T1000 (cell line): ENCODE measurements at places on chromosomes 11 and 22.

DNA sequence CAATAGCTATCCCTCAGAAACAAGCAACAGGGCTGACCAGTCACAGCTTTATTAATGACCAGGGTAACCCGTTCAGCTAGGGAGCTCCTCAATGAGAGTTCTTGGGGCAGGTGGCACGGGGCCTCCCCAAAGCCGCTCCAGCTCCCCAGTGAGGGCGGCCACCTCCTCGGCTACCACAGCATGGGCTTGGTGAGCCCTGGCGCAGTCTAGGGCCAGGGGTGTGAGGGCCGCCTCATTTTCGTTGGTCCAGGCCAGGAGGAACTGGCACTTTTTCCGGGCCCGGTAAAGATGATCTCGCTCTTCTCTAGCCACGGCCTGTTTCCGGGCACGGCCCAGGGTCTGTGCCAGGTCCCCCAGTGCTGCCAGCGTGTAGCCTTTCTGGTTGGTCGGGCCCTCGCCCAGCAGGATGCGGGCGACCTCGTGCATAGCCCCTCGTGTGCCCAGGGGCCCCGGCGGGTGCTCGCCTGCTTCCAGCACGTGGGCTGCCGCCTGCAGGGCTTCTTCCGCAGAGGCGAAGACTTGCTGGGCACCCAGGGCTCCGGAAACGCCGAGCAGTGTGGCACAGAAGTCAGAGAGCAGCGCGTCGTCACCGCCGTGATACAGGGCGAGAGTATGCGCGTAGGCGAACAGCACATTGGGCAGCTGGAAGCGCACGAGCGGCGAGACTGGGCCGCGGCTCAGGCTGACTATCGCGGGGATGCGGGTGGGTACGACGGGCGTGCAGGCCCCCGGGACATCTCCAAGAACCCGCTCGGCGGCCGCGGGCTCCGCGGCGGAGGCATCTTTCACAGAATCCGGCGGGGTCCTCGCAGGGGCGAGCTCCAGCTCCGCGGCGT is 913 bp downstream of the ZNHIT2 start:
- no peak for DNase-seq

DNA sequence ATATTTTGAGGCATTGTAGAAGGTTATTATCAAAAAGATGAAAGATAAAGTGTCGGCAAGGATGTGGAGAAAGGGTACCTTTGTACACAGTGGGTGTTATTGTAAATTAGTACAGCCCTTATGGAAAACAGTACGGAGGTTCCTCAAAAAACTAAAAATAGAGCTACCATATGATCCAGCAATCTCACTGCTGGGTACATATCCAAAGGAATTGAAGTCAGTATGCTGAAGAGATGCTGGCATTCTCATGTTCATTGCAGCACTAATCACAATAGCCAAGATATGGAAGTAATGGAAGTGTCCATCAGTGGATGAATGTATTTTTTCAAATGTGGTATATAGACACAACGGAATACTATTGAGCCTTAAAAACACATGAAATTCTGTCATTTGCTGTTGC is 15.1 kb upstream of the MTMR3 start:
- no peak for DNase-seq

- DNase-seq: no peak
Observed at GRCh38 chr11:2806351-2807024, 79.1 kb downstream of the CDKN1C start.

- peak; percentile 3 for DNase-seq
Observed at GRCh38 chr11:36376009-36376887, 80.2 kb downstream of the PRR5L start.

DNA sequence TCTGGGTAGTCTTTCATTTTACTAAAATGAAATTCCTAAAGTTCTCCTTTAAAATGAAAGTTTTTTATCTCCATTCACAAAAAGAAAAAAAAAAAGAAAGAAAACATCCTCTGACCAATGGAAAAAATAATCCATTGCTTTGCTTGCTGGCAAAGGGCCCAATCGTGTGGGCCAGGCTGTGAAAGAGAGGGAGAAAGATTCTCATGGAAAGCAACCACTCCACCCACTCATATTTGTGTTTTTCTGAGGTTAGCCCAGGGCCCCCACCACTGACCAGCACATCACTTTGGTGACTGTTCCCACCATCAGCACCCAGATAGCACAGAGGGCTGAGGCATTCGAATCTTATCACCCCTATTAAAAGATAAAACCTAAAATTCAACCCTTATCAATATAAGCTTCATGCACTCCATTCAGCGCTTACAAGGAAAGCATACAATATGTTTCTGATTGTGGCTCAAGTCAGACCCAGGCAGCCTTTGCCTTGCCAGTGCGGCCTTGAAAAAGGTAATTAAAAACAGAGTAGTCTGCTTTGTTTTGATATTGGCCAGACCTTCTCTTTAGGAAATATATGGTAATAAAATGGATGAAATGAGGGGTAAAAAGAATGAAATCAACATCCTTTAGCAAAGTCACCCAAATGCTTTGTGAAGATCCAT is 192.8 kb downstream of the ETS1 start:
- no peak for DNase-seq

GRCh38 chr22:43375951-43376455 is 32.8 kb upstream of the SCUBE1 start:
- DNase-seq: no peak

DNA sequence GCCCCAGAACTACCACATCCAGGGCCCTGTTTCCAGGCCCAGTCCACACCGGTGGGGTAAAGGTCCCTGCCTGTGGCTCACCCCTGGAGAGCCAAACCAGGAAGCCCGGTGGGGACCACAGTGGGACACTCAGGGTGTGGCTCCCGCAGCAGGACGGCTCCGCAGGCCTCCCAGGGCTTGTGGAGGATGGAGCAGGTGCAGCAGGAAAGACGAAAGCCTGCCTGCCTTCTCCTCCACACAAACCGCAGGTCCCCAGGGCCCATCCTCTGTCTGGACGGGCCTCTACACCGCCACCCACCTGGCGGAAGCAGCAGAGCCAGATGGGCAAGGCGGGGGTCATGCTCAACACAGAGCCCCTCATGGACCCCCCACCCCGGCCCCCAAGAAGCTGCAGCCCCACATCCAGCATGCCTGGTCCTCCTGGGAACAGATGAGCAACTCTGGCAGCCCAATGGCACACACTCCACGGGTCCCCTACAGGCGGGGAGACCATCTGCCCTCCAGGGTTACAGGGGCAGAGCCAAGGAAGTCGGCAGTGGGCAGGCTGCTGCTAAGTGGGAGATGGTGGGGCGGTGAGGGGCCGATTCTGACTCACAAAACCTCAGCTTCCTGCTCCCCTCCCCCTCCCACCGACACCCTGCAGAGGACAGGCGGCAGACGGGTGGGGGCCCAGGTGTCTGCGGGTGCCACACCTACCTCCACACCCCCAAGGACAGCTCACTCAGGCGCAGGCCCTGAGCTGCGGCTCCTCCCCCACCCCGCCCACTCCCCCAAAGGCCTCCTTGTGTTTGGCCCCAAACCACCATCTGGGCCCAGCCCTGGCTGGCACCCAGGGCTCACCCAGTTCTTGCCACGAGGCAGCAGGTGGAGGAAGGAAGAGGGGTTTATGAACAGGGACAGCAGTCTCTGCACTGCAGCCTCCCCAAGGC is 5.2 kb downstream of the SBF1 start:
- no peak for DNase-seq

GRCh38 chr11:86497310-86497709 is 122.6 kb downstream of the CCDC81 start:
- no peak for DNase-seq

- no peak for DNase-seq
Observed at GRCh38 chr11:47272706-47273105, 2.8 kb downstream of the MADD start.

DNA sequence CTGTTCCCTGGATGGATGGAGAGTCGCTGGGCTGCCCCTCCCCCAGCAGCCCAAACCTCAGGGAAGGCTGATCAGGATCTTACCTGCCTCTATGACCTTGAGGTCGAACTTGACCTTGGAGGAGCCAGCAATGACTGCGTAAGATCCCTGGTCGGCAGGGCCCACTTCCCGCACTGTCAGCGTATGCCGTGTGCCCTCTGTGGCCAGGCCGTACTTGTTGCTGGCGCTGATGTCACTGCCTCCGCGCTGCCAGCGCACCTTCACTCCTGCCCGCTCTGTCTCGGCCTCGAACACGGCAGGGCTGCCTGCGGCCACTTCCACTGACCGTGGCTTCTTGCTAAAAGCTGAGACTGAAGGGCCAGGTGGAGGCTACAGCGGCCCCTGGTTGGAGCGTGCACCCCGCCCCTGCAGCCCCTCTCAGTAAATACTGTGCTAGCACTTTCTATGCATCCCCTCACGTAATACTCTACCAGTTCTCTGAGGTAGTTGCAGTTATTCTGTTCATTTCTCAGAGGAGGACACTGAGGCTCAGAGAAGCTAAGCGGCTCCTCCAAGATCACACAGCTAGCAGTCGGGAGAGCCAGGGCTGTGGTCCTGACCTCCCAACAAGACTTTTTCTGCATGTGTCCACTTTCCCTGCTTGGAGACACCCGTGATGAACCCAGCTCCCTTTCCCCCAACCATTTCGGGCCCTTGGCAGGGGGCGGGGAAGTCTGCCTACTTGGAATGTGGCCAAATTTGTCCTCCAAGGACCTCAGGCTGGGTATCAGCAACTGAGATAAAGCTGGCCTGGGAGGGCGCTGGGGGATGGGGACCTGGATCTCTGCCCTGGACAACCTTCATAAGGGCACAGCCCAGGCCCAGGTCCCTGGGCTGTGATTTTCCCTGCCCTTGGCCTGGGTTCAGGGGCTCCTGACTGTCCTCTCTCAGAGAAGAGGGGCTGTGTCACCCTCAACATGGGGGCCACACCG is 1.1 kb downstream of the MYBPC3 start:
- no peak for DNase-seq

- no peak for DNase-seq
Observed at GRCh38 chr11:61004761-61005181, 33.3 kb downstream of the CD6 start.

- DNase-seq: no peak
Observed at GRCh38 chr11:70531281-70532065, 133.1 kb downstream of the CTTN start.
